CD4-positive, alpha-beta T cell (primary cell): ENCODE measurements at places on chromosomes 4 and X. TPM values are rescaled to one million over a fixed set of nuclear protein-coding genes. Genes with fewer than 3 reads are reported as not detected.

DNA sequence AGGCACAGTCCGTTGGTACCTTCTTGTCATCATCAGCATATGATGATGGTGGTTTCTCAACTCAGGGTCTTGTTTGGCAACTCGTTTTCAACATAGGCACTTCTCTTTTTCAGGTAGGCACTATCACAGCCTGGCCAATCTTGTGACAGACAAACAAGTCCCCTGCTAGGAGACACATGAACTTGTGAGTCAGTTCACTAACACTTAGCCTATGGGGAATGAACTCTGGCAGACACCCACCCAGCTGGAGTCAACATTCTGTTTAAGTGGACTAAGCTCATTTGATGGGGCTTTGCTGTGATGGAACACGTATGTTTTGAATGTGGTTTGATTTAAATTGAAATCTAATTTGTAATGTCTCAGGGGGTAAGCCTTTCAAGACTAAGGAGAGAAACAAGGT is 100.7 kb upstream of the MAMLD1 start:
- DNase-seq, result no peak

- DNase-seq, result no peak
These were observed 62.6 kb upstream of the TSPAN5 start for GRCh38 chr4:98720871-98721480.

DNA sequence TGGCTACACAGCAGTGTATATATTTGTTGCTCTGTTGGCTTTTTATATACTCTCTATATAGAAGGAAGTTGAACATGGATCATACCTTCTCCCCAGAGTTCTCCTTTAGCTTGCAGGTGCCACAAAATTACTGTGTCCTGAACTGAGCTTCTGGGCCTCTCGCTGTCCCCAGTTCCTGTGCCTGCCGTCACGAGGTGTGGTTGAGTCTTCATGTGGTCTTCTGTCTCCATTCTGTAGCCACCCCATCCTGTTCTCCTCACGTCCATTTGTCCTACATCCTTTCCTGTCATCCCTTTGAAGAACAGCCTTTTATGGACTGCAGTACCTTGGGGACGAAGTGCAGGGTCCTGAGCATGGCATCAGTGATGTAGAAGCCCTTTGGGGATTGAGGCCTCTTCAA is 14.5 kb downstream of the TMEM131L start:
- DNase-seq, result no peak

- DNase-seq, result no peak
These were observed 14.7 kb downstream of the DCK start for GRCh38 chr4:71008196-71008595.

The GCNA gene
- total RNA-seq, result 2.3 TPM

The CT45A10 gene
- not detected for total RNA-seq

The PFKFB1 gene
- total RNA-seq, result 0.49 TPM

The AKAP4 gene
- not detected for total RNA-seq
